GM04503 (cell line): ENCODE measurements at places on chromosomes 12 and 14.

- no peak for DNase-seq
Measured at GRCh38 chr12:56631790-56632700, 1.9 kb upstream of the BAZ2A start.

DNA sequence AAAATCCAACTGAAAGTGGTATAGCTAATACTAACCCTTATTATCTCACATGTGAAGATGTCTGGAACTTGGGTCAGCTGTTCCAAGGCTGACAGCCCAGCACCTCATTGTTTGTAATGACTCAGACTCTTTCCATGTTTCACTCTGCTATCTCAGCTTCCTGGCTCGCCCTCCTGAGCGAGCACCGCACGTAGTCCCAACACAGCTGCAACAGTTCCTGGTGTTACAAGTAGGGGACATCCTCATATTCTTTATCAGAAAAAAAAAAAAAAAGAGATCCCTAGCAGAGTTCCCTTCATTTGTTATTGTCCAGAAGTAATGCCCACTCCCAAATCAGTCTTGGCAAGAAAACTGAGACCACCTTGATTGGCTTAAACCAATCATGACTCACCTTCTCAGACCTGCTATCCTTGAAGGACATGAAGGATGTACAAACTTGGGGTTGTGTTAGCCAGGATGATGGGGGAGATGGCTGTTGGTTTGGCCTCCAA is 92.5 kb downstream of the ADCK1 start:
- no peak for DNase-seq

- DNase-seq = no peak
Measured at GRCh38 chr14:58108717-58109116, 43.3 kb downstream of the ARMH4 start.

GRCh38 chr12:85794531-85794930 is 41.7 kb downstream of the RASSF9 start:
- no peak for DNase-seq
